ENCODE measurements at places on chromosomes 11 and 22.

DNA sequence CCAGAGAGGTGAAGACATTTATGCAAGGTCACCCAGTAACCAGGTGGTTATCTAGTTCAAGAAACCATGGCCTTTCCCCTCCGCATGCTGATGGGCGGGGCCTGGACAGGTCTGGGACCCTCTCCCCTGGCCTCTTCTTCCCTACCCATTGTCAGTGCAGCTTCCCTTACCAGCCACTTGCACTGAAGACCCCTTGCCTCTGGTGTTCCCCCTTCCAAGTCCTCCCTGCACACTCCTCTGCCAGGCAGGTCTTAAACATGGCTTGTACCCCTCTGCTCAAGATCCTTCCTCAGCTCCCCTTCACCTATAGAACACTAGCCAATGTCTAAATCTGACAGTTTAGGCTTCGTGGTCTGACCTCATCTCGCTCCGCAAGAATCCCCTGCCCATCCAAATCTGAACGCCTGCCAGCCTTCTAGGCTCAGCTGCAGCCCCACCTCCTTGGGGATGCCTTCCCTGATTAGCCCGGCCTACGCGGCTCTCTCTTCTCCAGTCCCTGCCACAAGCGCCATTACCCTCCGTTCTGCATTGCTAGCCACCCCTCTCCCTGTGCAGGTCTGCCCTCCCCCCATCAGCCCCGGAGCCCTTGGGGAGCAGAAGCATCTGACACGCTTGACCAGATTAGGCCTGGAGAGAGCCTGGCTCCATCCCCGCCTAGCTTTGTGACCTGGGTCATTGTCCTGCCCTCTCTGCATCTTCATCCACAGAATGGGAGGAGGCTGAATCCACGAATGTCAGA is 213.8 kb downstream of the DSCAML1 start:
- peak; percentile 24 for DNase-seq

DNA sequence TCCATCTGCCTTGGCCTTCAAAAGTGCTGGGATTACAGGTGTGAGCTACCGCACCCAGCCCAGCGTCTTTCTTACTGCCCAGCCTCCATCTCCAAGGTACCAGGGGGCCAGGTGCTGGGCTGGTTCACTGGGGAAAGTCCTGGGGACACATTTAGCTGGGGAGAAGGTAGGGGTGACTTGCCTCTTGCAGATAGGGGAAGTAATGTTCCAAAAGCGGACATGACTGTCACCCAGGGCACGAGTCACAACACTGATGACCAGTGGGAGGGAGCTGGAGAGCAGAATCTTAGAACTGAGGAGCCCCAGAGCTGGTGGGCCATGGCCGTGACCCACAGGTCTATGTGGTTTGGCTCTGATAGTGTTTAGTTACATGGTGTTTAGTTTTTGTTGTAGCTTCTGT is 2.4 kb upstream of the SLC15A3 start:
- DNase-seq: no peak

GRCh38 chr11:65574109-65574810 is 1.6 kb upstream of the EHBP1L1 start:
- DNase-seq: peak; percentile 97

DNA sequence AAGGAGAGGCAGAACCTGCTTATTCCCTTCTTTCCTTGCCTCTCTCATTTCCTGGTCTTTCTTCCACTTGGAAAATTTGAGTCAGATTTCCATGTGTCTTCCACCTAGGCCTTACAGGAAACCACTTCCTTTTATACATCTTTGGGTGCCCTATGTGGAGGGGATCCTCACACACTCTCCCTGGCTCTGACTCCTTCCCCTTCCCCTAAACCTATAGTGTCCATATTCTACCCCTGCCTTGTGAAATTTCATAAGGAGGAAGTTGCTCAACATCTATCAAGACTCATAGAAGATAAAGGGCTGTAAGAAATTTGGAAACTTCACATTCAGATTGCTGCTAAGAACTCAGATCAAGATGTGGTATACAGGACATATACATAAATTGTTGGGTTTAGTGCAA is 20.4 kb downstream of the TUG1 start:
- no peak for DNase-seq

GRCh38 chr11:17714356-17714854 is 5.0 kb upstream of the MYOD1 start:
- no peak for DNase-seq

GRCh38 chr11:125070699-125071254 is 7.7 kb downstream of the SLC37A2 start:
- DNase-seq: peak; percentile 71

DNA sequence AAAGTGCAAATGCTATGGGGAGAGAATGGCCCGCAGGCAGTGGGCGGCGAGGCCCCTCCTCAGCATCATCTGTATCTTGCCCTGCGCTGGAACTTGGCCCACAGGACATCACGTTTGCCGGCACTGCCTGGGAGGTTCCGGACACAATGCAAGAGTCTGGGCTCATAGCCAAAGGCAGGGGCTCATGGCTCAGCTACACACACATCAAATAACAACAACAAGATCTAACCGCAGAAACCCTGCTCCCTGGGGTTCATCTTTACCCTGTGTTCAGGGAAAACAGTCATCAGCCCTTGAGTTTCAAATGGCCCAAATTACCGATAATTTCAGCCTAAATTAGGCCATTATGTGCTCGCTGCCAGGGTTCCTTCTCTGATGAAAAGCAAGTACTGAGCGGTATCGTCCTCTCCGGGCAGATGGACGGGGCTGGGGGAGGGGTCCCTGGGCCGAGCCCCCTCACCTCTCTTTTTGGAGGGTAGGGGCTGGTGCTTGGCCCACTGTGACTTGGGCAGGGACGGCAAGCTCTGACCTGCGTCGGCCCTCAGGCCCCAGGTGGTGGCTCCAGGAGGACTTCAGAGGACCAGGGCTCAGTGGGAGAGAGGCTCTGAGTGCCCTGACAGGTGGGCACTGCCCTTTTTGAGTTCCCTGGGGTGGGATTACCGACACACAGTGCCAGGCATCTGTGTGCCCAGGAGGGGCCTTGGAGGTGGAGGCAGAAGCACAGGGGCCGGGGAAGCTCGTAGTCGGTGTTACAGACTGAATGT is 25.0 kb upstream of the GAL start:
- DNase-seq: peak; percentile 64

DNA sequence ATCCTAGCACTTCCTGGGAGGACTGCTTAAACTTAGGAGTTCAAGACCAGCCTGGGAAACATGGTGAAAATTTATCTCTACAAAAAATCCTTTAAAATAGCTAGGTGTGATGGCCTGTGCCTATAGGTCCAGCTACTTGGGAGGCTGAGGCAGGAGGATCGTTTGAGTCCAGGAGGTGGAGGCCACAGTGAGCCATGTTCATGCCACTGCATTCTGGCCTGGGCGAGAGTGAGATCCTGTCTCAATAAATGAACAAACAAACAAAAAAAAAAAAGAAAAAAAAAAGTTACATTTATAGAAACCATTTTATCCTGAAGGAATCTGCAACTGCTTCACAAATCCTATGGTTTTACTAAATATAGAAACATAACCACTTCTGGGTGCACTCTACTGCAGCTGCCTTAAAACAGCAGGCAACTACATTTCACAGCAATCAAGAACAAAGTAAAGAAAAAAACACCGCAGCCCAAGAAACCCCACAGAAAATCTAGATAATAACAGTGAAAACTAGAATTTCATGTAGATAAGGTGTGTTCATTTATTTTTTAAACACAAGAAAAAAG is 75.9 kb upstream of the GAB2 start:
- no peak for DNase-seq

- DNase-seq: peak; percentile 65
Observed at GRCh38 chr11:82867495-82868082, 32.6 kb downstream of the PRCP start.

DNA sequence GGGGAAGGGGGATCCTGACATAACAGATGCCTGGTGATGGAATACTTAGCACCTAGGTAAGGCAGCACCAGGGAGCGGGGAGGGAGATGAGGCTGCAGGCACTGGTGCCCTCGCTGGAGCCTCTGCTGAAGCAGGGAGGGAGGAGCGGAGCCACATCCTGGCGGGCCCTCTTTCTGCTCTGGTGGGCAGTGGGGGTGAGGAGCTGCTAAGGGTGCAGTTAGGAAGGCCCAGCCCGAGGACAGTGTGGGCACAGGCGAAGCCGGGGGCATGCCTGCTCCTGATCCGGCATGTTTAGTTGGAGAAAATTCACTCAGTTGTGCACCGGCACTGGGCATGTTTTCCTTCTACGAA is 83.9 kb downstream of the MED15 start:
- DNase-seq: no peak

DNA sequence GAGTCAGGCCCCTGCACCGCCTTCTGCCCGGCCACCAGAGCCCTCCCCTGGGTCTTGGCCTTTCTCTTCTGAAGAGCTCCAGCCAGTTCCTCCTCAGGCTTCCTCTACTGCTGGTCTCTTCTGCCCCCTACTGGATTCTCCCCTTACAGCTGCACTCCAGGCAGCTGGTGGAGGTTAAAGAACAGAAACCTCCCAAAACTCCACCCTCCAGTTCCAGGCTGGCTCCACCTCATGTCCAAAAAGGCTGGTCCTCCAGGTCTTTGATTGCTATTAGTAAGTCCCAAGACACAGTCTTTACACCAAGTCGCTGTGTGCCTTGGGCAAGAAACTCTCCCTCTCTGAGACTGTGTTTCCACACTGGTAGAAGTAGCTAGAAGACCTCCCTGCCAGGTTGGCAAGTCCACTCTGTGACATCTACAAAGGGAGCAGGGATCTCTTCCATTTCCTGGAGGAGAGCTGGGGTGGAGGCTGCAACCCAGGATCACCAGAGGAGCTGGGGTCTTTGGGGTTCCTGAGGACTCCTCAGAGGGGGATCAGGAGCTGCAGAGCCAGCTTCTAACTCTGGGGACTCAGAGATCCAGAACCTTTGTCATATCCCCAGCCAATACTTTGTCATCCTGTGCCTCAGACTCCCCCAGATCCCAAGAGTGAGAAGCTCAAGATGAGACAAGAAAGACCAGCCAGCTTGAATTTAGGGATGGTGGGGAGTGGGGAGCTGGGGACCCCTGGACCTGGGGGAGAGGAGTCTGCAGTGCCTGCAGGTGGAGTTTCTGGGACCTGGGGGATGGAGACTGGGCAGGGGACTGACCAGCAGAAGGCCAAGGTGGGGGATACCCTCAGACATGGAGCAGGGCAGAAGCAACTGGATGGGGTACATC is 3.4 kb upstream of the IGLL5 start:
- DNase-seq: peak; percentile 85

- no peak for DNase-seq
Observed at GRCh38 chr11:67007126-67007525, 15.8 kb upstream of the SYT12 start.

GRCh38 chr22:49426098-49426497 is 401.6 kb downstream of the BRD1 start:
- no peak for DNase-seq

- DNase-seq: no peak
Observed at GRCh38 chr11:68377389-68377795, 65.0 kb downstream of the LRP5 start.

DNA sequence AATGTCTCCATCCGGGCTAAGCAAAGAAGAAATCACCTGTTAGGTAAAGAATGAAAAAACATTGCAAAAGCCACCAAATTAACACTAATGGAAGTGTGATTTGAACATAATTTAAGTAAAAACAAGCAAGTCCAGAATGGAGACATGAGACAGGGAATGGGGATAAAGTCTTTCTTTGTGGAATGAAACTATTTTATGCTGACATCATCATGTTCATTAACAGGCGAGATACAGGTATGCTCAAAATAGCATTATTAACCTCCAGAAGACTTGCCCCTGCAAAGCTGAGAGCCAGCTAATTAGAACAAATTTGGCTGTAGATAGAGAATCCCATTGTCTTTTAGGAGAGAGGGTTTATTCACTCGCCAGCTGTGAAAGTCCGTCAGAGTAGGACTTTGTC is 4.9 kb upstream of the LARGE1 start:
- no peak for DNase-seq

GRCh38 chr11:68670208-68670992 is 13.9 kb upstream of the GAL start:
- DNase-seq: no peak
